ENCODE measurements at places on chromosomes 2 and 18. TPM values are rescaled to one million over a fixed set of nuclear protein-coding genes. Genes with fewer than 3 reads are reported as not detected.

The RAMP1 gene
- total RNA-seq = 3.1 TPM

The SLC30A3 gene
- 75.1 TPM for total RNA-seq

The CHRND gene
- total RNA-seq = 0.09 TPM

The KCTD18 gene
- 20.8 TPM for total RNA-seq

The CLK1 gene
- total RNA-seq = 76.3 TPM

The FHL2 gene
- total RNA-seq = 586 TPM

The ANTXR1 gene
- total RNA-seq = 36.0 TPM
